Activated T-helper 9 cell treated with anti-CD3 and anti-CD28 coated beads, Interleukin-2, amount 50 U/mL, for 16 hours (primary cell): ENCODE measurements at places on chromosomes 2 and 18.
A peak's percentile ranks its signal among the peaks of the same experiment; 100 is the strongest.

DNA sequence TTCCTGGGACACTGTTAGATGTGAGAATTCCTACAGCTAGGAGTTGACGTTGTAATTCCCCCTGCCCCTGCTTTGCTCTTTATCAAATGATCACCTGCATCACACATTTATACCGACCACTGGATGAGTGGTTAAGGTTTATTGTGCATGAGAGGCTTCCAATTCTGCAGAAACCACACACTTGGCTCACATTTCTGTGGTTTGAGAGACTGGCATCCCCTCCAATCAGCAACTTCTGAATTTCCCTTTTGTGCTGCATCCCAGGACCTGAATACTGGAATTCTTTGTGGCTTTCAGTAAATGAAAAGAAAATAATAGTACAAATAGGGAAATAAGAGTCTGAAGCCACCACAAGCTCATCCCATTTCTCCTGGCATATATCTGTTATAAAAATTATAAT is 628.7 kb upstream of the PIK3C3 start:
- no peak for DNase-seq

DNA sequence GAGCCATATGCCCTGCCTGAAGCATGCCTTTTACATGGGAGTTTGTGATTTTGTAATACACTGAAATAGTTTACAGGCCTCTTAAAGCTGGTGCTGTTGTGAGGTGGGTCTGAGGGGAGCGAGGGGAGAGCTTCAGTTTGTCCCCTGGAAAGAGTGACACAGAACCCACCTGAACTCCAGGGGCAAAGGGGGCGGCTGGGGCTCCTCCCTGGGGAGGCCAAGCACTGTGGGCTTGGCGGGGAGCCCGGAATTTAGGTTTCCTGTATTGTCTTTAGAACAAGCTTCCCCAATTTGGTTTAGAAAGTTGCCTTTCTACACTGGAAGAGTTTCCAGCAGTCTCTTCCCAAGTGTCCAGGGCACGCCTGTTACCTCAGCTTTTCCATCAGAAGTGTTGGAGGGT is 75.7 kb downstream of the VAPA start:
- DNase-seq, result no peak

DNA sequence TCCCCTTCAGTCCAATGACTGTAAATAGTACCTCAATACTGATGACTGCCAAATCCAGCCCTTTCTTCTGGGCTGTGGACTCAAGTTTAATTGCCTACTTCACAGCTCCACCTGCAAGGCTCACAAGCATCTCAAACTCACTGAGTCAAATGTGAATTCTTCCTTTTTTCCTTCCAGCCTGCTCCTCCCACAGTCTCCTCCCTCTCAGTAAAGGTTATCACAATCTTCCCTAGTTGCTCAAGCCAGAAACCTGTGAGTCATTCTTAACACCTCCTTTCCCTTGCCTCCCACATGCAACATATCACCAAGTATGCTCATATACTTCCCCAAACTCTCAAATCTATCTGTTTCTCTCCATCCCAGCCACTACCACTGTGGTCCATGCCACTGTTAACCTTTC is 3.7 kb upstream of the MFSD6 start:
- no peak for DNase-seq

- DNase-seq, result no peak
These were observed 24.4 kb downstream of the EIF4E2 start for GRCh38 chr2:232574674-232575403.

- DNase-seq, result peak; percentile 27
These were observed 23.1 kb downstream of the ST3GAL5 start for GRCh38 chr2:85865539-85866164.

DNA sequence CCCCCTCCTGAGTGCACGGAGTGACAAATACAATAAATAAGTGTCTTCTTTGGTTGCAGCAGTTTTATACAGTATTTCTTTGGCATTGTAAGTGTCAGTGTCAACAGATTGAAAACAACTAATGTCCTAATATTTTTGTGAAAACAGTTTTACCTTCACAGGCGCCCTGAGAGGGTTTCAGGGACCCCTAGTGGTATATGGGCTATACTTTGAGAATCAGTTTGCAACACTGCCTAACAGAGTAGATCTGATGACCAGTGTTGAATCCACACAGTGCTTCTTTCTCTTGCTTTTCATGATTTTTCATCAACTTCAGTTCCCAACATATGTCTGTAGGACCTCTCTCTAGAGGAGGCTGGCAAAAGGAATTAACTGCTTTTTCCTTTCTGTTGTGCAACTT is 162.2 kb downstream of the PRPF40A start:
- no peak for DNase-seq
